ENCODE measurements at places on chromosomes 3 and 15. TPM values are rescaled to one million over a fixed set of nuclear protein-coding genes. Genes with fewer than 3 reads are reported as not detected.

The ACAD11 gene
- total RNA-seq = 9.0 TPM

The TNFSF10 gene
- total RNA-seq = 118 TPM

The CHRFAM7A gene
- 0.91 TPM for total RNA-seq

The AGBL1 gene
- not detected for total RNA-seq

The MASP1 gene
- not detected for total RNA-seq

The CCDC54 gene
- not detected for total RNA-seq

The LIPC gene
- total RNA-seq = 0.68 TPM

DNA sequence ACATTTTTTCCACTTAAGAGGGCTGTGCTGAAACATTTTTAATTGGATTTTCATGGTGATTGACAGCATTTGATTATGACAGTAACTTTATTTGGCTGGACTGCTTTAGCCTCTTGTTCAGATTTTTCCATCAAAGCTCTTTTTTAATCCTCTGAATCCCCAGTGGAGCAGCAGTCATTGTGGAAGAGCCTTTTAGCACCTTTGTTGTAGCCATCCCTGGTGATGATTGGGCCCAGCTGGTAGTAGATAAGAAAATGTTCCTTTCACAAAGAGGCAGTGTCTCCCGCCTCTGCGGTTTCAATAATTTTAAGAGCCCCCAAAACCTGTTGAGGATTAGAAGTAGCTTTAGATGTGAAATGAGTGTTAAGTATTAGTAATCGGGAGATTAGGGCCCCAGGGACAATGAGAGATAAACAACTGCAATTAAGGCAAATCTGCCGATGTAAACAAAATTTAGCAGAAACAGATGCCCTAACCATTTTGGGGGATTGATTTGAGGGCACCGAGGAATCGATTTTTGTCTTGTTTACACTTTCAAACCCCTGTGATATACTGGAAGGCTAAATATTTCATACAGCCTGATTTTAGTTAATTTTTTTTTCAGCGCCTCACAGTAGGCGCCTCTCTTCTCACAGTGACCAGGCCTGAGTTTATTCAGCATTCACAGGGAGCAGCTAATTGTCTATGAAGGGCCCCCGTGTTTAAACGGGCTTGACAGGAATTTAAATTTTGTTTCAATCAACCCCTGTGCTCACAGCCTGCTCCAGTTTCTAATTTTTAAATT is 43.2 kb upstream of the SKOR1 start:
- DNase-seq = no peak
- H3K27ac ChIP-seq = no peak overlapping the region
- peaks cover 2% of the 10 kb centered on the region for H3K36me3 ChIP-seq
- no peaks in the 10 kb centered on the region for H3K27me3 ChIP-seq
- H3K4me1 ChIP-seq = peaks cover 22% of the 10 kb centered on the region
- H3K4me3 ChIP-seq = no peak overlapping the region

GRCh38 chr3:171531716-171532115 is 71.5 kb upstream of the TNIK start:
- H3K36me3 ChIP-seq = no peaks in the 10 kb centered on the region
- H3K4me3 ChIP-seq = no peak overlapping the region
- no peaks in the 10 kb centered on the region for H3K27me3 ChIP-seq
- no peaks in the 10 kb centered on the region for H3K4me1 ChIP-seq

- no peak overlapping the region for H3K27ac ChIP-seq
- H3K27me3 ChIP-seq = peaks cover 6% of the 10 kb centered on the region
- no peak overlapping the region for H3K4me3 ChIP-seq
Measured at GRCh38 chr15:45333550-45333949, 44.8 kb downstream of the GATM start.

DNA sequence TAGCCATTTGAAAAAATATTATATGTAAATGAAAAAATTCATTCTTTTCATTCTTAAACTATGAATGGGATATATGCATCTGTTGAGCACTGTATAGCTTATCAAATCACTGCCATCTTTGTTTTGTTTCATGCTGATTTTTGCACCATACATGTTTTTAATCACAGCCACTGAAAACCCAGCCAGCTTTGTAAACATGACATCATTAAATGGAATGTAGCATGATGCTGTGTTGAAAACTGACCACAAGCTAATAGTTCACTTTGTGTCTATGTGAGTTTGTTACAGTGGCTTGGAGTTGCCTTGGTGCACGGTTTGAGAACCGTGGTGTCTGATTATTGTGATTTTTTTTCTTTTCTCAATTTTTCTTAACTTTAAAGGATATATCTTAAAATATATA is 75.7 kb downstream of the GMPS start:
- H3K4me3 ChIP-seq = no peak overlapping the region
- peaks cover 18% of the 10 kb centered on the region for H3K36me3 ChIP-seq
- H3K27me3 ChIP-seq = no peaks in the 10 kb centered on the region
- H3K27ac ChIP-seq = no peak overlapping the region

GRCh38 chr15:53559364-53560277 is 199.8 kb downstream of the WDR72 start:
- no peak overlapping the region for H3K4me3 ChIP-seq
- H3K27ac ChIP-seq = no peak overlapping the region
- H3K4me1 ChIP-seq = no peaks in the 10 kb centered on the region
- H3K27me3 ChIP-seq = no peaks in the 10 kb centered on the region
- H3K36me3 ChIP-seq = no peaks in the 10 kb centered on the region

GRCh38 chr3:49647741-49648140 is 26.4 kb upstream of the APEH start:
- no peaks in the 10 kb centered on the region for H3K27me3 ChIP-seq
- no peak overlapping the region for H3K4me3 ChIP-seq
- H3K27ac ChIP-seq = no peak overlapping the region
- no peaks in the 10 kb centered on the region for H3K4me1 ChIP-seq
- DNase-seq = no peak

DNA sequence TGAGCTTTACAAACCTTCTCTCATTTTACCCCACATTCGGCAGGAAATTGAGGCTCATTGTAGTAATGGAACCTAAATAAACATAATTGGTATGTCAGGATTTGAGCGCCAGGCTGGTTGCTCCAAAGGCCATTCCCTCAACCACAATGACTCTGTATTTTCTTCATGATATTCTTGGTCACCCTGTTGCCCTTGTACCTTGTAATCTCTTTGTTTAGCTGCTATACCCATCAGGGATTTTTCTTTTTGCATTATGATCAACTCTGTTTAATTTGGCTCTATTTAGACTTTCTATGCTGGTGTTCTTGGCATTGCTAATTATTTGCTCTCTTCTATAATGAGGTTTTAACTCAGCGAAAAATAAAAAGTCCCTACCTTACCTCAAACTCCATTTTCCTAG is 29.8 kb downstream of the DUOX2 start:
- H3K36me3 ChIP-seq = no peaks in the 10 kb centered on the region
- no peak for DNase-seq
- H3K4me1 ChIP-seq = no peaks in the 10 kb centered on the region
- H3K27ac ChIP-seq = no peak overlapping the region
- H3K27me3 ChIP-seq = peaks cover 29% of the 10 kb centered on the region
- H3K4me3 ChIP-seq = no peak overlapping the region

- no peaks in the 10 kb centered on the region for H3K27me3 ChIP-seq
- no peaks in the 10 kb centered on the region for H3K4me1 ChIP-seq
- DNase-seq = no peak
- H3K4me3 ChIP-seq = no peak overlapping the region
Measured at GRCh38 chr15:42721016-42721415, 15.9 kb downstream of the CDAN1 start.

GRCh38 chr3:31314258-31314657 is 218.5 kb upstream of the STT3B start:
- H3K4me1 ChIP-seq = no peaks in the 10 kb centered on the region
- no peaks in the 10 kb centered on the region for H3K27me3 ChIP-seq
- H3K27ac ChIP-seq = no peak overlapping the region
- H3K4me3 ChIP-seq = no peak overlapping the region
- peaks cover 22% of the 10 kb centered on the region for H3K36me3 ChIP-seq

Data from activated CD4-positive, alpha-beta memory T cell treated with anti-CD3 and anti-CD28 coated beads, Interleukin-2, amount 10 ng/mL, durations not matched to agents 7 days and 5 days (primary cell).